ENCODE measurements at places on chromosomes 13 and 19.

DNA sequence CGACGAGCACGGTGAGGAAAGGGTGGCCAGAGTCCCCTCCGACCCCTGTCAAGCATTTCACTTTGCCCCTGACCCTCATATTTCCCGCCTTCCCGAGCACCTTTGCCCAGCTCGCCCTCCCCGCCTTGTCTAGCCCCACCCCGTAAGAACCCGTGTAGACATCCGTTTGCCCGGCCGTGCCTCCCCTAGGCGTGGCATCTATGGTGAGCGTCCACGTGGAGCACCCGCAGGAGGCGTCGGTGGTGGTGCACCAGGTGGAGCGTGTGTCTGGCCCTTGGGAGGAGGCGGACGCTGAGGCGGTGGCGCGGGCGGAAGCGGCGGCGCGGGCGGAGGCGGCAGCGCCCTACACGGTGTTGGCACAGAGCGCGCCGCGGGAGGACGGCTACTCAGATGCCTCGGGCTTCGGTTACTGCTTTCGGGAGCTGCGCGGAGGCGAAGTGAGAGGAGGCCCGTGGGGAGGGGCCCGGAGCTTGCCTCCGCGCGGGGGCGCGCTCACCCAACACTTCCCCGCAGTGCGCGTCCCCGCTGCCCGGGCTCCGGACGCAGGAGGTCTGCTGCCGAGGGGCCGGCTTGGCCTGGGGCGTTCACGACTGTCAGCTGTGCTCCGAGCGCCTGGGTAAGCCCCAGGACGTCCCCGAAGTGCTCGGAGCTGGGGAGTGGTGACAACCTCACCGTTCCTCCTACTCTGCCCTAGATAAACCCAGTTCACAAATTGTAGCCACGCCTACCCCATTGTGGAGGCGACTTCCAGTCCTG is 4.2 kb downstream of the LTBP4 start:
- no peak for DNase-seq

GRCh38 chr19:48819366-48819816 is 8.6 kb upstream of the BCAT2 start:
- peak; percentile 80 for DNase-seq

DNA sequence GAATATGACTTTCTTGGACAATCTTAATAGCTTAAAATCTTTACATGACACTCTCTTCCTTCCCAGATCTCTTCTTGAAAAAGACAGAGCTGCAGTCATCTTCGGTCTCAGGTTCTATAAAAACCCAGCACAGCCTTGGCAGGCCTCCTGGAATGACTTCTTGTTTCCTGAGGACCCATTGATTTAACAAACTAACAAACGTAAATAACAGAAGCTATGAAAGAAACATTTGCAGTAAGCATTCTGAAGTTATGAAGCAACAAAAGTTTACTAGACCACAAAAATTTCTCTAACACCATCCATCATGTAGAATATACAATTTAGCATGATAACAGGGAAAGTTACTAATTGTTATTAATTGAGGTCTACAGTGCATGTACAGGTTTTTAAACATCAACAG is 62.8 kb upstream of the STARD13 start:
- peak; percentile 68 for DNase-seq

DNA sequence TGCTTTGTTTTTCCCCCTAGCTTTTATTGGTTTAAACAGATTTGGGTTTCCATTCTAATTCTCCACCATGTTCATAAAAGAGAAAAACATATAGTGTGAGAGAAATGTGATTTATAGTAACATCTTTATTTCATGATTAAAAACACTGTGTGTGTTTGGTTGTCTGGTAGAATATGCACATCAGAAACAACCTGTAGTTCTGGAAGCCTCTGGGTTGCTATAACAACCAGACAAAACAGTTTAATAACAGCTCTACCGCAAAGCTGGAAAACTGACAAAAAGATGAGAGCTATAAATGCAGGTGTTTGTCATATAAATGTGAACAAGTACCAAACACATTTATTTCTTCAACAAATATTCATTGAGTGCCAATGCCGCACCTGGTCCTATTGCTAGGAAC is 9.8 kb downstream of the KBTBD6 start:
- no peak for DNase-seq

DNA sequence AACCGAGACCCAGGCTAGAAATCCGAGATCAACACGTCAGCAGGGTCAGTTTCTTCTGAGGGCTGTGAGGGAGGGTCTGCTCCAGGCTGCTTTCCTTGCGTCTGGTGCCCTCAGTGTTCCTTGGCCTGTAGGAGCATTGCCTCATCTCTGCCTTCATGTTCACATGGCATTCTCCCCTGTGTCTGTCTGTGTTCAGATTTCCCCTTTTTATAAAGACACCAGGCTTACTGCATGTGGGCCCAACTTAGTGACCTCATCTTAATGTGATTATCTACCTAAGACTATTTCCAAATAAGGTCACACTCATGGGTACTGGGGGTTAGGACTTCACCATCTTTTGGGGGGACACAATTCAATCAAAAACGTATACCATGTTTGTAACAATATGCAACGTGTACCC is 57.2 kb upstream of the C1QTNF9 start:
- no peak for DNase-seq

GRCh38 chr19:2084993-2085720 is 11.0 kb downstream of the MOB3A start:
- DNase-seq = no peak

GRCh38 chr13:75762076-75762937 is 126.2 kb downstream of the LMO7 start:
- DNase-seq = no peak

- no peak for DNase-seq
Observed at GRCh38 chr19:57434386-57435061, 601 bp upstream of the ZNF749 start.

- no peak for DNase-seq
Observed at GRCh38 chr19:4054441-4055208, 12.1 kb downstream of the ZBTB7A start.

GRCh38 chr19:28933039-28933438 is 279.9 kb downstream of the UQCRFS1 start:
- DNase-seq = no peak

- no peak for DNase-seq
Observed at GRCh38 chr19:49889687-49890348, 6.9 kb downstream of the IL4I1 start.

DNA sequence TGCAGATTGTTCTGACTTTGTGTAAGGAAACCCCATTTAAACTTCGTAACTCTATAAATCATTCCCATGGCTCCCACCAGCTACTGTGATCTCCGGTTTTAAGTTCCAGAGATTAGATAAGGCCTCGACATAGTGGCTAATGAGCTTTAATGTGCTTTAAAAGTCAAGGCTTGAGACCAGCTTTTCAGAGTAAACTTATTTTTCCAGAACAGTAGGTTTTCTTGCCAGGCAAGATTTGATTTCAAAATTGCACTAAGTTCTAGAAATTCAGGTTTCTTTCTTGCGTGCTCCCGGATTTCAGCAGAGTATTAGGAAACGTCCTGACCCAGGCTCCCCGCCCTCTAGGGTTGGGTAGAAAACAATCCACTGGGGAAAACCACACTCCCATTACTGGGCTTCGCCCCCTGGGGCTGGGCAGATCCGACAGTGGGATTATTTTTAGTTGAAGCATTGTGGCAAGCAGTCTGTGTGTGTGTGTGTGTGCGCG is 43.3 kb downstream of the CRYL1 start:
- DNase-seq = no peak

GRCh38 chr13:99800951-99801350 is 170.6 kb downstream of the ZIC5 start:
- no peak for DNase-seq

DNA sequence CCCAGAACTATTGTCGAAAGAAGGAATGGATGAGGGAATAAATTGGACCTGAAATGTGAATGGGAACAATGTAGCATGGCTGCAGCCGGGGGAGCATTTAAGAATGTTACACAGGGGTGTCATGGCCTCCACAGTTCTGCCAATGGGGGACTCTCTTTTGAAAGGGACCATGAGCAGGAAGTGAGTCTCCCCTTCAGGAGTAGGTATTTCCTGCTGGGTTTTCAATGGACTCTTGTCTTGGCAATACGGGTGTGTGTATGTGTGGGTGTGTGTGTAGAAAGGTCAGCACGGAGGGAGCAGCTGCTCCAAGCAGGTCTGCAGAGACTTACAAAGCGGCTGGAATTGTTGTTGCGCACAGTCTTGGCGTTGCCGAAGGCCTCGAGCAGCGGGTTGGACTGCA is 24.4 kb downstream of the MYO1F start:
- no peak for DNase-seq

GRCh38 chr13:30972888-30973377 is 40.5 kb downstream of the TEX26 start:
- DNase-seq = peak; percentile 47

GRCh38 chr19:32227561-32228165 is 117.7 kb upstream of the ZNF507 start:
- DNase-seq = no peak

- DNase-seq = no peak
Observed at GRCh38 chr13:113775451-113776145, 16.6 kb downstream of the TMEM255B start.

All from AG09309 (cell line).